ENCODE measurements at places on chromosomes 2 and 18.
A peak's percentile ranks its signal among the peaks of the same experiment; 100 is the strongest.

DNA sequence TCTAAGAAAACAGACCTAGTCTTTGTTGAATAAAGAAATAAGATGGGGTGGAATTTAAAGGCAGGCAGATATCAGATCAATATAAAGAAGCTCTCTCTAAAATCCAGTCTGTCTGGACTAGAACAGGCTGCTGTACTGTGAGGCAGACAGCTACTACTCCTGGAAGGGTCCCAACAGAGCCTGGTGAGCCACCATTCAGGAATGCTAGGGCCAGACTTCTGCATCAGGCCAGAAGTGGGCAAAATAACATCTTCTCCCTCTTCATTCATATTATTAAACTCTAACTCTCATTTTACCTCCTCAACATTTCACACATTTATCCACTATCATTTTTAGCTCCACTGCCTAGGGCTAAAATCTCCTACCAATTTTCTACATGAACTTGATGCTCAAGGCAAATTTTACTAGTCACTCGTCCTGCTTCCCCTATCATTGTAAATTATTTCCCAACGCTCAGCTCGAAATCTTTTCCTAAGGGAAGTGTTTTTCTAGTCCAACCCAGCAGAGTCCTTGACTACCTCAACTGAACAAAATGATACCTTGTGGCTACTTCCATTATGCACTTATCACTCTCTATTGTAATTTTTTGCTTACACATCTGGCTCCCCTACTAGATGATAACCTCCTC, 45.2 kb upstream of the GLS start:
- no peak for DNase-seq

- DNase-seq = no peak
These were observed 41.6 kb downstream of the ZBTB14 start for GRCh38 chr18:5253910-5254309.

DNA sequence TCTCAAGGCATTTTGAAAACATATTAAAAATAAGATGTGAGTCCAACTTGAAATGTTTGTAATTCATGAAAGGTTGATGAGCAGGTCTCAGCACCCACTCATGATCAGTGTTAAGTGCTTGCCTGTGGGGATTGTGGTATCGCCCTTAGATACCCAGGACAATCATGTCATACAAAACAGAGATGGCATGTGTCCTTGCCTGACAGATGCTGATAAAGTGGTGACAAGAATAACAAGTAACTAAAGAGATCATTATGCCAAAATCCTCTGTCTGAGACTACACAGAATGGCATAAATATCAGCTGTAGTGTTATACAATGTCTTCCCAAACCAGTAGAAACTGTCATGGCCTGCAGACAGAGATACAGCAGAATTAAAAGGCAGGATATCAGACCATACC, 930.3 kb downstream of the SUCLG1 start:
- no peak for DNase-seq

DNA sequence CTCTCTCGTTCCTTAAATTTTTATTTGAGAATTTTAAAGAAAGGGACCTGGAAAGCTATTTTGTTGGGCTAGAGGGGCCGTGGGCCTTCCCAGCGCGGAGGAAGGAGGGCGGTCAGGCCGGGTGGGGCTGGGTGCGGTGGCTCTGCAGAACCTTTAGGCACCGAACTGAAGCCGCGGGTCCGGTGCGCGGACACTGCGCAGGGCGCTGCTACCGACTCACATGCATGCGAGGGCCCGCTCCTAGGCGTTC, 1.6 kb upstream of the TWIST2 start:
- no peak for DNase-seq

DNA sequence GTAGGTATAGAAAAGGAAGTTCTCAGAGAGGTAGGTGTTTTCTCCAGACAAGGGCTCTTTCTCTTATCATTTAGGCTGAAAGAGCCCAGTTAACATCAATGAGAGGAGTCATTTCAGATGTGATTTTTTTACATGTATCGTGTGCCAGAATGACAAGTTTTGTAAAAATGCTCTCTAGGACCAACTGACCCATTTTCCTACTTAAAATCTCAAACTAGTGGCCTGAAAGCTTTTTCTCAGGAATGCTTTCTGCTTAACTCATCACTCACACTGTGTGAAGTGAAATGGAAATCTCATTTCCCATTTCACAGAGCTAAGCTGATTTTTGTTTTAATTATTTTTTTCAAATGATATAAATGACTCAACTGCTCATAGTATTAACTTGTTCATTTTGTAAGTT, 128.7 kb upstream of the CYP26B1 start:
- no peak for DNase-seq

DNA sequence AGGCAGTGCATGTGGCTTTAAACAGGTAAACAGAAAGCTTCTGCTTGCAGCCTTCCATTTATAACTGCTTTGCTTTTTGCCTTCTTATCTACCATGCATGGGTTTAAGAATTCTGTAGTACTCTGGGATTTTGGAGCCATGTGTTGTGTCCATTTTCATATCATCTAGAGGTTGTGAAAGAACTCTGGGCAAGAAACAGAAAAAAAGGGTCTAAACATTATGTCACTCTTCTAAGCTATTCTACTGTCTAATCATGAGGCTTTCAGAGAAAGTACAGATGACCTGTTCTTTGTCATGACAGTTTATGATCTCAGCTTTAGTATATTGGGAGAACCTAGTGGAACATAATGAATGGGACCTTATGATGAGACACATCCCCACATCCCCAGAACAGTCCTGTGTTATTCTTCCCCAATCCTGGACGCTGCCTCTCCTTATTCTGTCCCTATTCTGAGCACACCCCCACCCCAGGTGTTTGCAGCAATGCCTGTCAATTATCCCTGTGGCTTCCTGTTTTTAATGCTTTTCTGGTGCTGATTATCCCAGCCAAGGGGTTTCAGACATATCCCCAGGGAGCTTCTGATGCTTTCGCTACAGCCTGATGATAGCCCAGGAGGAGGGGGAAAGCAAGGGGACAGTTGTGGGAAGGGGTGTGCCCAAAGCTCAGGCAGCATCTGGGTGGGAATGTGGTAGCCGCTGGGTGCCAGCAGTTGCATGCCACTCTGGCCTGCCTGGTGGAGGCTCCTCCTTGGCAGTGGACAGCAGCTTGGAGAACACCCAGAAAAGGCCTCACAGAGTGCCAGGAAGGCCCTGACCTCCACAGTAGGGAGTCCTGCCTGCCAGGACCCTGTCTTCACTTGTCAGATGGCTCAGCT, 169.5 kb upstream of the MAP3K20 start:
- no peak for DNase-seq

DNA sequence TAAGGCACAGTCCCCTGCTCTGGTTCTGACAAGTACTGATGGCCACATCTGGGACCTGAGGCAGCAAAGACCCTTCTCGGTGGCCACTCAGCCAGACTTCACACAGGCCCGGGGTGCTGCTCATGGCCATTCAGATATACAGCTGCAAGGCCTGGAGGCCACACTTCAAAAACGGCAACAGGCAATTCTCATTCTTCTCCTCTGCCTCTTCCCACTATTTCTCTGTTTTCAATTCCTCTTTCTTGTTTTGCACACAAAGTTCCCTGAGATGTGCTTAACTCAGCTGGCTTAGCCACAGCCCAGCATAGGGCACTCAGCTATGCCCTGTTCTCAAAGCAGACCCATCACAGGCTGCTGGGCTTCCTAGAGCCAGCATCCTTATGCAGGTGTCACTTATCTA, 29.9 kb downstream of the PTPN18 start:
- DNase-seq = no peak

GRCh38 chr2:191245869-191246531, 796 bp downstream of the MYO1B start:
- DNase-seq = peak; percentile 92

DNA sequence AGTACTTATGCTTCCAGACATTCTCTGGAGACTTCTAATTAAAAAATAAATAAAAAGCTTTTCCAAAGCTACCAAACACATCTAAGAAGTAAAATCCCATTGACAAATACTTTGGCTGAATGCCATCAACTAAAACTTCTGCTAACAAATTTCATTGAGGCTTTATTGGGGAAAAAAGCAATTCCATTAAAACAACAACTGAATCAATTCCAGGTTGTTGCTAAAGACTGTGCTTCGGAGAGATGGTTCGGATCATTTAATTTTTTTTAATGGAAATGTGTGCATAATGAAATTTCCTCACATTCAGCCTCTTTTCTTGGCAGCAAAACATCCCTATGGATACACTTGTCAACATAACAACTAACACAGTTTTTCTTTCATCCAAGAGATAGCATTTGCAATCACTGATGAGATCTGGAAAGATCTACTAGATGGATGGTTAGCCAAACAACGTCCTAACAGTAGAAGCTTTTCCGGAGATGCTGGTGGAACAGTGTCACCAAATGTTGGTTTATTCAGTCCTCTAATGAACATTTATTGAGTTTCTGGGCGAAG, 446.1 kb upstream of the FAM98A start:
- DNase-seq = no peak

DNA sequence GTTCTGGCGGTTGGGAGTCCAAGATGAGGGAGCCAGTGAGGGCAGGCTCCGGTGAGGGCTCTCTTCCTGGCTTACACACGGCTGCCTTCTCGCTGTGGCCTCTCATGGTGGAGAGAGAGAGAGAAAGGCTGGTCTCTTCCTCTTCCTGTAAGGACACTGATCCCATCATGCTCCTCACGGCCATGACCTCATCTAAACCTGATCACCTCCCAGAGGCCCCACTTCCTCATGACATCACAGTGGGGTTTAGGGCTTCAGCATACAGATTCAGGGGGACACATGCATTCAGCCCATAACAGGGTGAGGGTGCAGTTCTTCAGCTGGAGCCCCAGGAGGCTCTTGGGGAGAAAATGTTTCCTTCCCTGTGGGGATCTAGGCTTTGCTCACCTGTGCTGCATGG, 29.2 kb downstream of the AGAP1 start:
- no peak for DNase-seq

GRCh38 chr2:133721118-133721517, 152.9 kb upstream of the NCKAP5 start:
- no peak for DNase-seq

- DNase-seq = peak; percentile 88
These were observed 172.8 kb downstream of the RDH14 start for GRCh38 chr2:18387441-18388206.

DNA sequence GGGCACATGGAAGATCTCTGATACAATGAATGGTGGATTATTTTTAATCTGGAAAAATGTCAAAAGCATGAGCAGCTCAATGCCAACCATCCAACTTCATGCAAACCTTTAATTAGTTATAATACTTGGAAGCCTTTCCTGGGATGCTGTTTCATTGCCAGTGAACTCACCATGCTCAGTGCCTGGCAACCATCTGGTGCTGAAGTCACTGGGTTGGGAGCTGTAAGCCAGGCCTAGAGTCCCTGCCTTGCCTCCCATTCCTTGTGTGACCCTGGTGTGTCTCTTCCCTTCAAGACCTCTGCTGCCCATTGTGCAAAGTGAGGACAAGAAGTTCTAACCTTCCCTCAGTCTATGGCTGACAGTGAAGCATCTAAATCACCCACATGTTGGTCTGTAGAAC, 458.7 kb downstream of the RNF144A start:
- no peak for DNase-seq

GRCh38 chr18:72360634-72361033, 183.5 kb downstream of the CBLN2 start:
- no peak for DNase-seq

- peak; percentile 27 for DNase-seq
These were observed 96.9 kb upstream of the ZNF397 start for GRCh38 chr18:35143622-35144596.

- no peak for DNase-seq
These were observed 821.9 kb downstream of the TDRD15 start for GRCh38 chr2:21945658-21946057.

GRCh38 chr18:75000920-75001319, 208.0 kb downstream of the PTGR3 start:
- DNase-seq = no peak

DNA sequence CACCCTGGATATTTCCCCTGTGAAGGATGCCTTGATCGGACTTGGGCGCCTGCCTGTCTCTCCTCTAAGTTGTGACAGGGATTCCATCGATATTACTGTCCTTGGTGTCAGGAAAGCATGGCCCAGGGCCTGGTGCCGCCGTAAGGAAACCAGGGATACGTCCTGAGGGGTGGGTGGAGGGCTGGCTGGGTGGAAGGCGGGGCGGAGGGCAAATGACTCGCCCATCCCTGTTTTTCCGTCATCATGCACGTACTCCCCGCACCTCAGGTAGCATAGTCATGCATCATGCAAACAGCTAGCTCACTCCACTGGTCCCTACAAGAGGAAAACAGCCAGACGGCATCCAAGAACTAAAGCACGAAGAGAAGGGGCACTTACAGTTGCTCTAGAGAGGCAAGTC, 57.1 kb downstream of the PXDN start:
- DNase-seq = no peak

DNA sequence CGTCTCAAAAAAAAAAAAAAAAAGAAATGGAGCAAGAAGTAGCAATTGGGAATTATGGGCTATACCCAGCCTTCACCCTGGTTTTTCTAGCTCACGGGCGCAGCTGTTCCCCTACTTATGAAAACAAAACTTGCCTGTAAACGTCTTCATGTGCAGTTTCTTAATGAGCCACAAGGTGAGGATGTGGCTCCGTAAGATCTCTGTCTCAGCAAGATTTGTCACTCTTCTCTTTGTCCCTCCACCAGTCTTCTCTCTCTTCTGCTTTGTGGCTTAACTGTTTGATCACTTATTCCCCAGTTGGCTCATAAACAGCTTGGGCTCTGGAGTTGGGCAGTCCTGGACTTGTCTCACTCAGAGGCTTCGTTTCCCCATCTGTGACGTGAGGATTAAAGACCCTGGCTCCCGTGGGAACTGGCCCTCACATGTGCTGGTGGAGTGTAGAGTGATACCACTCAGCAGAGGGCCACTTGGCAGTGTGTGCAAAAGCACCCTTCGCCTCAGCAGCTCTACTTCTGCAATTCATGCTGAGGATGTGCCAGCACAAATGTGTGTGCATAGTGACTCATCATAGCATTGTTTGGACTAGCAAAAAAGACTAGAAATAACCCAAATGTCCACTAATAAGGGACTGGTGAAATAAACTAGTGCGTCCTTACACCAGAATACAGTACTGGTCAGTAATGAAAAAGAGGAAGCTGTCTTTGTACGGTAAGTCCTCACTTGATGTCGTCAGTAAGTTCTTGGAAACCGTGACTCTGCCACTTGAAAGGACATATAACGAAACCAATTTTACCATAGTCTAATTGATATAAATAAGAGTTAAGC, 8.7 kb downstream of the CEP68 start:
- peak; percentile 20 for DNase-seq

DNA sequence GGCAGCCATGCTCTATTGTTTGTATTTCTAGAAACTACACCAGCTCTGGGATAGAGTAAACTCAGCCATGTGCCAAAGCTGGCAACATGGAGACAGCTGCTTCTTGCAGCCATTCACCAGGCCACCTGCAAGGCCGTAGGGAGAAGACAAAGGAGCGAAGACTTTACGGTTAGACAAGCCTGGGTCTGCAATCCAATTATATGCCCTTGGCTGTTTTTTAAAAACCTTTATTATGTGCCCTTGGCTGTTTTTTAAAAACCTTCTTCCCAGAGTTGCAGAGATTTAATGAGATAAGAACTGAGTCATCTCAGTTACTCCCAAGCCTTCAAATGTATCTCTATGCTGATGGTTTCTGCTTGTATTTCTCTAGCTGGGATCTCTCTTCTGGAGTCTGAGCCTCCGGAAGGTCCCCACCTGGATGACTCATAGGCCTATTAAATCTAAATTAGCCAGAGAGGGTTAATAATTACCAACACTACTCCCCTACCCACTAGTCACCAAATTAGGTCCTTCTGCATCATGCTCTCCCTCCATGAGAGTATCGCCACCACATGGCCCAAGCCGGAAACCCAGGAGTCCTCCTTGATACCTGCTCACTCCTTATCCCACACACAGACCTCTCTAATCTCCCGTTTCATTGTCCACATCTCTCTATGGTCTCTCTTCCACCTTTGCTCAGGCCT, 17.5 kb upstream of the DPP4 start:
- no peak for DNase-seq

Measured in nephron progenitor cell (in vitro differentiated cells).